ENCODE measurements at places on chromosomes 11 and 22.

- no peak for DNase-seq
These were observed 143.5 kb downstream of the NXPE2 start for GRCh38 chr11:114821621-114822412.

GRCh38 chr11:95375451-95375850 is 144.4 kb upstream of the SESN3 start:
- no peak for DNase-seq

GRCh38 chr11:30984827-30985226 is 384.7 kb downstream of the DCDC1 start:
- no peak for DNase-seq

DNA sequence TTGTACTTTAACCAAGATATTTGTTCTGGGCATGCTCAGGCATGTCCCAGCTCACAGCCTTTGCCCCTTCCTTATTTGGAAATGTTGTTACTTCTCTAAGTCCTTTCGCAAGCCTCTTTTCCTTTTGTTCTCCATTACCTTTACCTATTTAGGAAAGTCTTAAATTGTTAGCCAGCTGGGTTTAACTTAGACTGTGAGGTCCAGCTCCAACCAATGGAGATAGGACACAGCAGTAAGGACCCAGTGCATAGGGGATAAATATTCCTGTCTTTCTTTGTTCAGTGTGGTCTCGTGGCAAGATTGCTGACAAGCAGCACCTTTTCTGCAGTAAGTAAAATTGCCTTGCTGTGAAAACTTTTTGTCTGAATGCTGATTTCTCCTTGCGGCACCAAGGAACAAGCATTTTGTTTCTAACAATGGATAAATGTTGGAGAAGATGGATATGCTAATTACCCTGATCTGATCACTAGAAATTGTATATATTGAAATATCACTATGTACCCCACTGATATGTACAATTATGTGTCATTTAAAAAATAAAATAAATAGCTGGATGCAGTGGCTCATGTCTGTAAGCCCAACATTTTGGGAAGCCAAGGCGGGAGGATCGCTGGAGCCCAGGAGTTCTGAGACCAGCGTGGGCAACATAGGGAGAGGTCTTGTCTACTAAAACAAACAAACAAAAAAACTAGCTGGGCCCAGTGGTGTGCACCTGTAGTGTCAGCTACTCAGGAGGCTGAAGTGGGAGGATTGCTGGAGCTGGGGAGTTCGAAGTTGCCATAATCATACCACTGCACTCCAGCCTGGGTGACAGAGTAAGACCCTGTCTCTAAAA is 31.9 kb upstream of the FTH1 start:
- no peak for DNase-seq

- no peak for DNase-seq
These were observed 14.5 kb downstream of the DGCR2 start for GRCh38 chr22:19107730-19108074.

DNA sequence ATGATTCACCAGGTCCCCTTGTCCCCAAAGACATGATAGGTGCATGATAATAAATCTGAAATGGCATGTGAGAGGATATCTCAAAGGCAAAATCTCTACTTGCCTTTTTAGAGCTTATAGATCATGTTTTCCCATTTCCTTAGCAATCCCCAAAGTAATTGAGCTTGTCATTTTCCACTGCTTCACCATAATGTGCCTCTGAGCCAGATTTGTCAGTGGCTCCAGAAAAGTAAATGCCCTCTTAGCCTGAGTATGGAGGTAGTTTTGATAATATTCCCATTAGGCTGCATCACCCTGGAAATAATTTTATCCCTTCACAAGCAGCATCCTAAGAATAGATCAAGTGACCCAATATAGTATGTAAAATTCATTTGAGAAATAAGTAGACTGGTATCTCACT is 36.7 kb upstream of the ADSL start:
- DNase-seq = no peak

DNA sequence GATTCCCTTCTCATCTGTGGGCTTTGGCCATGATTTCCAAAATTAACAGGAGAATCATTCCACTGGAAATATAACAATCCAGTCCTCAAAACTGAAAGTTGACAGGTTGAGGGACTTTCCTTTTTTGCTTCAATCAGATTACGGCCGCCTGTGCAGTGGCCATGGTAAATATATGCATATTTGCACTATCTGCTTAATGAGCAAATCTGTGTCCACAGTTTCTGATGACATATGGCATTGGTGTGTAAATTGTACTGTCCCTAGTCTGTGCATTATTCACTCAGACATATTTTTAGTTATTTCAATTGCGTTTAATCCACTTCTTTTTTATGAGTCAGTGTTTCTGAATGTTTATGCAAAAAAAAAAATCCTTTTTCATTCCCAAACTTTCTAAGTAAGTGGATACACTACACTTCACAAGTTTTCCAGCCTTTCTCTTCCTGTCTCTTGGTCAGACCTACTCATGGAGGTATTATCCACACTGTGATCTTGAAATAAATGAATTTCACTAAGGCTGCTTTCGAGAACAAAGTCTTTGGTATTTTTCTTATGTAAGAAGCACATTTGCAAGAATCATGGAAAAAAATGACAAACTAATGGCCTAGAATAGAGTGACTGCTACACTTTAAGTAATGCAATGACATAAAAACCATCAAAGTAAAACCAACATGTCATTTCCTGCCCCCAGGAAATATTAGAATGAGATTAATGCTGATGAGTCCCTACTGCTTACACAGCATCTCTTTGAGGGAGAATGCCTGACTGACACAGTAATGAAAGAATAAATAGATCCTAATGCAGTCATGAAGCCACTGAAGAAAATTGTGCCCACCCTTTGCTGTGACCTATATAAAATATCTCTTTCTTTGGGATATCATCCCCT is 76.4 kb upstream of the MTNR1B start:
- DNase-seq = no peak

- DNase-seq = peak; percentile 25
These were observed 76.0 kb upstream of the GRK3 start for GRCh38 chr22:25488244-25489020.

DNA sequence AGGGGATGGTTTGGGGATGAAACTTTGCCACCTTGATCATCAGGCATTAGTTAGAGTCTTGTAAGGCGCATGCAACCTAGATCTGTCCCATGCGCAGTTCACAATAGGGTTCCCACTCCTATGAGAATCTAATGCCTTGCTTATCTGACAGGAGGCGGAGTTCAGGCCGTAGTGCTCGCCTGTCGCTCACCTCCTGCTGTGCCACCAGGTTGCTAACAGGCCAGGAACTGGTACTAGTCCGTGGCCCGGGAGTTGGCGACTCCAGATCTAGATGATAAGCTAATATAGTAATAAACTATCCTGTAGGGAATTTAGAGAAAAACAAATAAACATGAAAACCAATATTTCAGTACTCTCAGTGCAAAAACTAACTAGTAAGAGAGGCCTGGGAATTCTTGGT is 155.4 kb upstream of the ANO5 start:
- DNase-seq = no peak

GRCh38 chr11:15699978-15700377 is 585.3 kb downstream of the INSC start:
- no peak for DNase-seq

DNA sequence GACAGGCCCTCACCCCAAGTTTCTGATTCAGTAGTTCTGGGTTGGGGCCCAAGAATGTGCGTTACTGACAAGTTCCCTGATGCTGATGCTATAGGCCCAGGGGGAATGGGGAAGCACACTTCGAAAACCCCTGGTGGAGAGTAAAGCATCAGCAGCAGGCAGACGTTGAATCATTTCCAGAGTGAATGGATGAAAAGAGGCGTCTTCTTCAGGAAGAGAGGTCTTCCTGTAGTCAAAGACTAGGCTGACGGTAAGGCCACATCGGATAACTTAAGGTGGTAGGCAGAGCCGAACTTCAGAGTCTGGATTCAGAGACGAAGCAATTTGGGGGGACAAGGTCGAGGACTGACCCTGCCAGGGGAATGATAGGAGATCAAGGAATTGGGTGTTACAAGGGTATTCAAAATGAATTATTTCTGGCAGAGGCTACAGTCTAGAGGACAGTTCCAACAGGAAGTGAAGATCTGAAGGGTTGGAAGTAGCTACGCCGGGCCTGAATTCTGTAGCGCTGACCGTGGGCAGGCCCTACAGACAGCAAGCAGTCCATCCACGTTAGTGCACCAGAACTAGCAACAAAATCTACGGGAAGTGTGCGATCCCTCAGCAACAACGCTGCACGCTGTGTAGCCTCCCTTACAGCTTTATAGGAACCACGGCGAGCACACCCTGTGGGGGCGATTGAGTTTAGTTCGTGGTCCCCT is 862 bp upstream of the CENATAC start:
- peak; percentile 35 for DNase-seq

GRCh38 chr11:76153571-76153923 is 52.8 kb downstream of the WNT11 start:
- no peak for DNase-seq

DNA sequence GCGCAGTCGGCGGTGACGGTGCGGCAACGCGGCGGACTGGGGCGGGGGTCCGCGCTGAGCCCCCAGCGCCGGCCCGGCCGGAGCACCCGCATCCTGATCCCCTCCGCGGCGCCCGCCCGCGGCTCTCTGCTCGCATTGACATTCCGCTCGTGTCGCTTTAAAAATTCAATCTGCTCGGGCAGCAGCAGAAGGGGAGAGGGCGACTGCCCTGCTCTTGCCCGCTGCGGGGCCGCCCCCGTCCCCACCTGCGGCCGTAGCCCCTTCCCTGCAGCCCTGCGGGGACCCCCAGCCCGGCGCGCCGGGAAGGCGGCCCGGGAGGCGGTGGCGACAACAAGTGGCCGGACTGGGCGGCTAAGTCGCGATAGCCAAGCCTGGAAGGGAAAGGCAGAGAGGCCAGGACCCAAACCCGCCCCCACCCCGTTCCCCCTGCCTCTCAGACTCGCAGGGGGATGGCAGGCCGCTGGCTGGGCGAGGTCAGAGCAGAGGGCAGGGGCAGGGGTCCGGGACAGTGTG is 1.1 kb downstream of the CABP7 start:
- no peak for DNase-seq

DNA sequence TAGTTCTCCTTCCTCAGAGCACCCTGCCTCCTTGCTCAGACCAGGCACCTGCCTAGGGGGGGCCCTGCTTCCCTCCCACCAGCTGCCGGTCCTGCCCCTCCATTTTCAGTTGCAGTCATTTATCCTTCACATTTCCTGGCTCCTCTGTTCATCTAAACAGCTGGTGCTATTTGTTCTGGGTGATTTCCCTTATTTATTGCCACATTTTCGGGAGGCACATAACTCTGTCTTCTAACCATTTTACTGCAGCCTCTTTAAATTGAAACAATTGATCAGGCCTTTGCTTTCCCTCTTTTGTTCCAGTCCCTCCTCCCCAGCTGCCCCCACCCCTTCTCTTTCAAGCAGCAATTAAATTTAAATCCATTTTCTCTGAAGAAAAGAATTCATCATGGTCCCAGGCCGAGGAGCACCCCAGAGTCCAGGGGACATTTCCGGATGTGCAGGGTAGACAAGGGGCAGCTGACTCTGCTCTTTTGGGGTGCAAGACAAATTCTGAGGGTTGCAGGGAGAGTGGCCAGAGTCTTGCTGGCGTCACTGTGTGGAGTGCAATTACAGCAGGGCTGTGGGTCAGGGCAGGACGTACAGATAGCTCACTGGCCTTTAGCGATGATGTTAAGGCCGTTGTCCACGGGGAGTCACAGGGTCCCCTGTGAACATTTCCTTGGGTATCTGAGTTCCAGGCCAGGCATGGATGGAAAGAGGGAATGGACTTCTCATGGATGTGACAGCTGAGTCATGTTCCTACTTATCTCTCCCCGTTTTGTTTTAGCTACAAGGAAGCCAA is 476.4 kb downstream of the TBC1D22A start:
- no peak for DNase-seq

DNA sequence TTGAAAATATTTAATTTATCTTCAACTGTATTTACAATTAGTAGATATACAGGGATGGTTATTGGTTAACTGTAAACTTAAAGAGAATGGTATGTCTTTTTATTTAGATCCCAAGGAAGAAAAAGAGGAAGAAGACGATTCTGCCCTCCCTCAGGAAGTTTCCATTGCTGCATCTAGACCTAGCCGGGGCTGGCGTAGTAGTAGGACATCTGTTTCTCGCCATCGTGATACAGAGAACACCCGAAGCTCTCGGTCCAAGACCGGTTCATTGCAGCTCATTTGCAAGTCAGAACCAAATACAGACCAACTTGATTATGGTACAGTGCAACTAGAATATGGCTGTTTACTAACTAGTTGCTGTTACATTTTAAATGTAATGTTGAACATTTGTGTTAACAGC is 12.7 kb upstream of the CNTF start:
- DNase-seq = no peak

GRCh38 chr11:2577991-2578928 is 121.5 kb downstream of the KCNQ1OT1 start:
- no peak for DNase-seq

GRCh38 chr11:69887841-69888427 is 68.7 kb upstream of the FGF3 start:
- no peak for DNase-seq

DNA sequence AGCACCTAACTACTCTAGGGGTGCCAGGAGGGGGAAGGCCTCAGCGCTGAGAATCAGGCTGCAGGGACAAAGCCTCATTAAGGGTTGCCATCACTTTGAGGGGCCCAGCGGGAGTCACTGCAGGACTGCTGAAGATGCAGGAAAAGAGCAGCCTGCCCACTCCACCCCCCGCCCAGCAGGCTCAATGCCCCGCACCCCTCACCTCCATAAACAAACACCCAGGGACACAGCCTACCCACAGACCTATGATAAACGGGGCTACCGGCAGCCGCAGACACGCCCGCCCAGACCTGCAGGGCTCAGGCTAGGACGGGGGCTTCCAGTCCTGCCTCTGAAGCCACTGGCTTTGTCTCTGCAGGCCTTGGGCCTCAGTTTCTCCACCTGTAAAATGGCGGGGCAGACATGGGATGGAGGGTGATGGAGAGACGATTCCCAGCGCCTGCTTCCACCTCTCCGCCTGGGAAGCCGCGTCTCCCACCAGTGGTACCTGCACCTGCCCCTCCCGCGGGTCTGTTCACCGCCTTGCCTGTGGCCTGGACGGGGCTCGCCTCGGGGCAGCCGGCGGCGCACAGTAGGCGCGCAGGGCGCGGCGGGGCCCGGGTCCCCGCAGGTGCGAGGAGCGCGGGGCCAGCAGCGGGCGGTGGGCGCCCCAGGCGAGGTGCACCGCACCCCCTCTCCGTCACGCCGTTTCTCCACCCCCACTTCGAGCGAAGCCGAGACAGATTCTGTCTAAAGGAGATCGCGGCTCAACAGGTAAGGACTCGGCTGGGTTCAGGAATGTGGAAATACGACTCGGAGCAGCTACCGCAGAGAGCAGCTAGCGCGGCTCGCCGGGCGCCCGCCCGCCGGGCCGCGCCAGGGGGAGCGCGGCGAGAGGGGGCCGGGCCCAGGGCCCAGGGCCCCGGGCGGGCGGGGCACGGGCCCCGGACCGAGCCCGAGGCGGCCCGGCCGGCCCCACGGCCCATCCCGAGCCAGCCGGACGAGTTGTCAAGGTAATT is 1.5 kb downstream of the WNT7B start:
- DNase-seq = no peak

GRCh38 chr11:123107945-123108495 is 46.1 kb upstream of the HSPA8 start:
- DNase-seq = no peak

All from activated CD4-positive, alpha-beta T cell treated with anti-CD3 and anti-CD28 coated beads, Interleukin-2, amount 50 U/mL, for 24 hours (primary cell).